Motor neuron (in vitro differentiated cells): ENCODE measurements at places on chromosomes 16 and 17.

DNA sequence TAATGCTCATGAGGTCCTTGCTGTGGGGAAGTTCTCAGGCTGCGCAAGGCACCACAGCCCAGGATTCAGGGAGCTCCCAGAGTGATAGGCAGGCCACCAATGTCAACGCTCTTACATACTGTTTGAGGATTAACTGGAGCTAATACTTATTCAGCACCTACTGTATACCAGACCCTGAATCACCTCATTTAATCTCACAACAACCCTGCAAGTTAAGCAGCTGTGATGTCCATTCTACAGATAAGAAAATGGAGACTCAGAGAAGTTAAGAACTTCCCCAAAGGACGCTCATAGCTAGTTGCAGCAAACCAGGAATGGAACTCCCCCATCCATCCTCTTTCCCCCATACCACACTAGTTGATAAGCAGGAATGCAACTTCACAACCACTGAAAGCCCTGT, 25.5 kb upstream of the CCR7 start:
- ATAC-seq = no peak

GRCh38 chr17:35588196-35588920, 1.2 kb downstream of the AP2B1 start:
- no peak for ATAC-seq

DNA sequence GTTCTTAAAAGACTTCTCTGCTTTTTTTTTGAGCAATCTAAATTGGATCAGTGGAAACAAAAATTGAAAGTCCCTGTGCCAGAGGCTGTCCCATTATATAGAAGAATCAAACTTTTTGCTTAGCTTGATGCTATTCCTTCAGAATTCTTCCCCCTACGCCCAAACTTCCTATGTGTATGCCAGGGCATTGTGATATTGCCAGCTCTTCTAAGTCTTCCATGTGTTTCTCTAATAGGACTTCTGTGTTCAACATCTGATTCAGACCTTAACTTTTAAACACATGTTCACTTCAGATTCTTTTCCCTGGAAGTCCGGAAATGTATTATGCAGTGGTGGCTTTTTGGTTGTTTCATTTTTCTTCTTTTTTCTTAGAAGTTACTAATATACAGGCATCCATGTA, 18.7 kb downstream of the PTRH2 start:
- ATAC-seq = no peak

- no peak for ATAC-seq
Observed at GRCh38 chr16:89564476-89565255, 4.2 kb downstream of the RPL13 start.

GRCh38 chr17:39400547-39401411, 647 bp downstream of the FBXL20 start:
- peak; percentile 4 for ATAC-seq

- peak; percentile 57 for ATAC-seq
Observed at GRCh38 chr17:69516911-69517310, 102.4 kb downstream of the MAP2K6 start.

DNA sequence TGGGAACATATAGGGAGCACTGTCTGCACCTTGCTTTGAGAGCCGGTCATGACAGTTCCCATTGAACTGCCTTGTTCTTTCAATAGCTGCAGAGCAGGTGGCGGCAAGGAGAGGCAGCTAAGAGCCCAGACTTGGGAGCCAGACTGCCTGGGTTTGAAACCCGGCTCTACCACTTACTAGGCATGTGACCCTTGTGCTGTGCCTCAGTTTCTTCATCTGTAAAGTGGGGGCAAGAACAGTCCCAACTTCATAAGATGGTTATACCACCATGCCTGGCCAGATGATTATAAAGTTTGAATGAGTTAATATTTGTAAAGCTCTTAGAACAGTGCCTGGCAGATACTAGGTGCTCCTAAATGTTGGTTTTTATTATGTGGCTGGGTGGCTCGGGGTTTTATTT, 14.4 kb downstream of the ERBB2 start:
- ATAC-seq = no peak

- ATAC-seq = peak; percentile 48
Observed at GRCh38 chr16:67847064-67847861, at the start of gene CENPT. TSS of gene CENPT (minus strand) at chr16:67847693. CDS start at chr16:67833859, 13,834 bp downstream.

DNA sequence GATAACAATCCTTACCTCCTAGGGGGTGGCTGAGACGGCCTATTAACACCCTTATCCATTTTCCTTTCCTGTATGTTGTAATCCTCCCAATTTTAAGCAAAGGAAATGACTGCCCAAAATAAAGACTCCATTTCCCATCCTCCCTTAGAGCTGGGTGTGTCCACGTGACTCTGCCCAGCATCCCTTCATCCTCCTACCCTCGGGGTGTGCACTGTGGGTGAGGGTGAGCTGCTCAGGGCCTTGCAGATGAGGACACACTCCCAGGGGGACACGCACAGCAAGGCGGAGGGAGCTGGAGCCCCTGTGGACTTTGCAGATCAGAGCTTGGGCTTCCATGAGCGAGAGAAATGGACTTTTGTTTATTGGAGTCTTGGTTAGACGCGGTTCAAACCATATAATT, 186.8 kb downstream of the IRF8 start:
- ATAC-seq = no peak

- ATAC-seq = no peak
Observed at GRCh38 chr16:72903176-72903575, 144.8 kb downstream of the ZFHX3 start.

- ATAC-seq = peak; percentile 9
Observed at GRCh38 chr16:67672739-67673662, 6.4 kb downstream of the C16orf86 start.

- ATAC-seq = no peak
Observed at GRCh38 chr17:2040942-2041560, 771 bp upstream of the OVCA2 start.

- no peak for ATAC-seq
Observed at GRCh38 chr17:41634639-41635038, 10.3 kb upstream of the KRT17 start.

GRCh38 chr16:78791011-78791410, 691.6 kb downstream of the WWOX start:
- no peak for ATAC-seq
